ENCODE measurements at places on chromosomes 7 and 10.

DNA sequence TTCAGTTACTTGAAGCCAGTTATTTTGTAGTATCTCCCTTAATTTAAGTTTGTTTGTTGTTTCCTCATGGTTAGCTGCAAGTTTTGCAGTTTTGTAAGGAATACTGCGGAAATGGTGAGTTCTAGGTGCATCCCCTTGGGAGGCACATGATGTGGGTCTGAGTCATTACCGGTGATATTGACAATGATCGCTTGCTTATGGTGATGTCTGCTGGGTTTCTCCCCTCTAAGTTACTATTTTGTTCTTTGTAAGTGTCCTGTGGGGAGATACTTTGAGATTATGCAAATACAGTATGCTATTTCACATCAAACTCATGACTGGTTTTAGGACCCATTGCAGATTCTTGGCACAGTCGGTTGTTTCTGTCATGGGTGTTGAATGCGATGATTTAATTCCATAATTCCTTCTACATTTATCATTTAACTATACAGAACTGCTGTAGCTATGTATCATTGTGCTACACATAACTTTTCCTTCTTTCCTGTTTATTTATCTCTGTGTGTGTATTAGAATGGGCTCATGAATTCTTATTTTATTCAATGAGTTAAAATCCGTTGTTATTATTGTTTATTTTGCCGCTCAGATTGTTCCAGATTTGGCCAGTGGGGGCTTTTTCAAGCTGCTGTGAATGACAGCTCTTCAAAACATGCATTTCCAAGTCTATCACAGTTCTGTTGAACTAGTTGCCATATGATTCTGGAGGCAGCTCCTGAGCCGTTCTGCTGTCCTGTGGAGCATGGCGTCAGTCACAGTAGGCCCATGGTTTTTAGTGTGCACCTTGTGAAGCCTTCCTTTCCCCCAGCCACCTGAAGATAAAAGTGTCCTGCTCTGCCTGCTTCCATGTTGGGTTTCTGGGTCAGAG lies 18.4 kb downstream of the TSPAN14 start:
- DNase-seq, result no peak

DNA sequence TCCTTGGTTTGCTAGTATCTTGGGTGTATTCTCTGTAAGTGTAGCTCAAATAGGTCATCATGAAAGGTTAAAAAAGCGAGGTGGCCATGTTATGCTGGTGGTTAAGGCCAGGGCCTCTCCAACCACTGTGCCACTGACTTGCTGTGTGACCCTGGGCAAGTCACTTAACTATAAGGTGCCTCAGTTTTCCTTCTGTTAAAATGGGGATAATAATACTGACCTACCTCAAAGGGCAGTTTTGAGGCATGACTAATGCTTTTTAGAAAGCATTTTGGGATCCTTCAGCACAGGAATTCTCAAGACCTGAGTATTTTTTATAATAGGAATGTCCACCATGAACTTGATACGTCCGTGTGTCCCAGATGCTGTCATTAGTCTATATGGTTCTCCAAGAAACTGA lies 17.1 kb downstream of the SCD start:
- no peak for DNase-seq

- DNase-seq, result no peak
Observed at GRCh38 chr7:120774481-120774880, 83.5 kb downstream of the TSPAN12 start.

- DNase-seq, result no peak
Observed at GRCh38 chr10:50552308-50552707, 71.4 kb downstream of the SGMS1 start.

GRCh38 chr10:50503661-50504320 lies 120.0 kb downstream of the SGMS1 start:
- no peak for DNase-seq

DNA sequence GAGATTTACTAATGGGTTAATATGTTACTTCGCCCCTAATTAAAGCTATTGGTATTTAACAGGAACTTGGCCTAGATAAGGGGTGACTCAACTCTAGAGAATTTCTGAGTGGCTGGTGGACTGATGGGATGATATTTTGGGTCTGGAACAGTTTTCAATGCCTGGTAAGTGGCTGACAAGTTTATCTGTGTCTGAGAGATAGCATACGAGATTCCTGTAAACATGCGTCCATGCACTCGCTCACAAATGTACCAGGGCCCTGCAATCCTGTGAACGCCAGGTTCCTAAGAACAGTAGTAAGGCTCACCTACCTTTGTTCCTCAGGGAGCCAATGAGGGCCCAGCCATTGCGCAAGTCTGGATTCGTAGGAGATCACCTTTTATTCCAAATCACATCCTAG lies 683.8 kb upstream of the ANKRD30A start:
- no peak for DNase-seq

GRCh38 chr7:26490640-26491624 lies 199.3 kb downstream of the SNX10 start:
- DNase-seq, result no peak

DNA sequence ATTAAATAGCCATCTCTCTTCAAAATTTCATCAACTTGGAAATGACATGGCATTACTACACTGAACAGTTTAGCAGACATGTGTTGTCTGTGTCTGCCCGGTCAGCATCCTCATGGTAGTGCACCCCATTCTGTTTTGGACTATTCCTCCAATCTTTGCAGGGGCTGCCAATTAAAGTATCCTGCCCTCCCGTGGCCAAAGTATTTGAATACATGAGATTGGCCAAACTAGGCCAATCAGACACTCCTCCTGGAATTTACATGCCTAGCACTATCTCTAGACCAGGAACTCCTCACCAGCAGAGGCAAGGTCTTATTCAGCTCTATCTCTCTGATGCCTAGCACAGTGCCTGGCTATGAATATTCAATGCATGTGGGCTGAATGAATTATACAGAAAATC lies 4.4 kb downstream of the SHTN1 start:
- no peak for DNase-seq

DNA sequence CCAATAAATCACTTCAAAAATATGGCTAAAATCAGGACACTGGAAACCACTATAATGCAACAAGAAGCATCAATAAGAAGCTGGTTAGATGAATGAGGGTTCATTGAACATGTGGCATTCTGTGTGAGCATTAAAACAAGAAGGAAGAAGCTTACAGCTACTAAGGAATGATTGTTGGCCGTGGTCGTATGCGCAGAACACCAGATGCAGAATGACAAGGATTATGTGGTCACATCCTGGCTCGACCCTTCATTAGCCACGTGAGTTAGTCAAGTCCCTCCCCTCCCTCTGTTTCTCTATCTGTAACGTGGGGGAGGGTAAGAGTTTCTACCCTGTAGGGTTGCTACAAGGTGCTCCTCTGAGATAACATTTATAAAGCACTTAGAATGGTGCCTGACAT lies 174.3 kb downstream of the ADAM12 start:
- DNase-seq, result no peak
